Vagina (tissue), 2 donors: ENCODE measurements at places on chromosomes 13 and 19. TPM values are rescaled to one million over a fixed set of nuclear protein-coding genes. Genes with fewer than 3 reads are reported as not detected.

- DNase-seq: no peak
Measured at GRCh38 chr13:45073809-45074208, 46.5 kb upstream of the GTF2F2 start.

DNA sequence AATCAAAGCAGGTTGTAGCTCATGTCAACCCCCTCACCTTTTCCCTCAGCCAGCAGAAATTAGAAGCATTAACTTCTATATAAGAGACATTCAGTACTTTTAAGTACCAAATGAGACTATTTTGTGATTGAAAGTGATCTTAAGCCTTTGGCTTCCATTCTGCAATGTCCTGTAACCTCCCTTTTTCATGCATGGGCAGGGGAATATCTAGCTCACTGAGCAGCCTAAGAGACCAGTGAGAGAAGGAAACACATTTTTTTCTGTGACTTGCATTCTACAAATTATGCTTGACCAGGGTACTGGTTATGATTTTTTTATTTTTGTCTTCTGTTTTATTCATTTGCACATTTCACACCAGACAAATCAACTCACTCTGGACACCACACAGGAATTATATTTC lies 369.6 kb downstream of the KCTD12 start:
- no peak for DNase-seq

- DNase-seq: no peak
Measured at GRCh38 chr13:29877456-29878078, 27.1 kb upstream of the UBL3 start.

DNA sequence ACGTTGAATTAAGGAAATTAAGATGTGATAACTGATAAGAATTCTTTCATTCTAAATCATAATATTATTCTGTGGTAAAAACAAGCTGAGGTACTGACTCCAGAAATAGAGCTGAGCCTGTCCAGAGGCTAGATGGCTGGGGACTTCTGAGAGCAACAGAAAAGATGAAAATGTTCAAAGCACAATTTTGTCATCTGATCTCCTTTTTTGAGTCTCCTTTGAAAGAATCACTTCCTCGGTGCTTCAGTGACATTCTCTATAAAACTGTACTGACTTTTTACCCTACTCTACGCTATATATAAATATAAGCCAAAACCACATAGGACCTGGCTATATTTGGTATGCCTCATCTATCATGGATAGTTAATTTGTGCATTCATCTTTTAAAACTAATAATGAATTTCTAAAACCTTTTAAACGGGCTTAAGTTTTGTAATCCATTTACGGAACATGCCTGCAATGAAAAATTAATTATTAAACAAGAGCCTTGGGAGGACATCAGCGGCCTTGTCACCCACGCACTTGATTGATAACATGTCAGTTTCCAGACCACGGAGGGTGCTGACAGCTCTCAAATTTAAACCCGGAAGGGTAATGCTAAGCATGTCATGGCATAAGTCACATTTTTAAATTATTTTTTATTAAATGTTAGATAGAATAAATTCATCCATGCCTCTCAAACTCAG lies 235.5 kb downstream of the PCDH9 start:
- no peak for DNase-seq

GRCh38 chr13:21723807-21724505 lies 53.1 kb downstream of the FGF9 start:
- DNase-seq: no peak

Gene COX7A1
- total RNA-seq: 33.1 TPM

DNA sequence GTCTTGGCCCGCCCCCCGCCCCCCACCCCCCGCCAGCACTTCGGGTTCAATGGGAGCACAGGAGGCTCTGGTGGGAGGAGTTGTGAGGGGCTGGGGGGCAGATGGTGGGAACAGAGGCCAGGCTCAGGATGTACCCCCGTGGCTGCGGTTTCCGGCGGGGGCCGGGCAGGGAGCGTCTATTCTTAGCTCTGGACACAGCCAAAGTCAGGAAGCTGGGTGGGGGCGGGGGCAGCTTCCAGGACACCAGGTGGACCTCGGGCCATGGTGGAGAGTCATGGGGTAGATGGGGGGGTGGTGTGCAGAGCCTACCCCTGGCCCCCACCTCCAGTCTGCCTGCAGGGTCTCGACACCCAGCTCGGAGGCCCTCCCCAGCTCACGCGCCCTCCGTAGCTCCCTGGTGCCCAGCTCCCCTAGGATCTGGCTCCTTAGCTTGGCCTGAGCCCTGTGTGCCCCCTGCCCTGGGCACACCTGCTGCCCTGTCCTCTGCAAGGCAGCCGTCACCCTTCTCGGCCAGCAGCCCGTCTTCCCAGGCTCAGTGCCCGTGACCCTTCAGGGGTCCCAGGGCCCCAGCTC lies 2.2 kb upstream of the TBXA2R start:
- DNase-seq: no peak

- DNase-seq: peak; percentile 27
Measured at GRCh38 chr19:51511353-51511752, 9.8 kb upstream of the SIGLEC12 start.

Gene KIR3DL1
- not detected for total RNA-seq

- DNase-seq: no peak
Measured at GRCh38 chr13:45086484-45086883, 33.8 kb upstream of the GTF2F2 start.

Gene RNF225
- total RNA-seq: 0.98 TPM

DNA sequence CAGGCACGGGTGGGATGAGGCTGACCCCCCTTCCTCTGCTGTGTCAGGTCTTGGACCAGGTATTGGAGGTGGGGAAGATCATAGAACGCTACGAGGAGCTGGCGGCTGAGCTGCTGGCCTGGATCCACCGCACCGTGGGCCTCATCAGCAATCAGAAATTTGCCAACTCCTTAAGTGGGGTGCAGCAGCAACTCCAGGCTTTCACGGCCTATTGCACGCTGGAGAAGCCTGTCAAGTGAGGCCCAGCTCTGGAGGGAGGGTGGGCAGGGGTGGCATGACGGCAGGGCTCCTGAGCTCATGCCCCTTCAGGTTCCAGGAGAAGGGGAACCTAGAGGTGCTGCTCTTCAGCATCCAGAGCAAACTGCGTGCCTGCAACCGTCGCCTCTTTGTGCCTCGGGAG lies 35.3 kb downstream of the SPTBN4 start:
- no peak for DNase-seq

GRCh38 chr19:44111910-44112463 lies 1.2 kb upstream of the ZNF225 start:
- DNase-seq: no peak

Gene RPS16
- total RNA-seq: 3,724 TPM

GRCh38 chr19:14006766-14007562 lies 844 bp upstream of the RFX1 start:
- DNase-seq: no peak

Gene RFPL4A
- total RNA-seq: not detected

DNA sequence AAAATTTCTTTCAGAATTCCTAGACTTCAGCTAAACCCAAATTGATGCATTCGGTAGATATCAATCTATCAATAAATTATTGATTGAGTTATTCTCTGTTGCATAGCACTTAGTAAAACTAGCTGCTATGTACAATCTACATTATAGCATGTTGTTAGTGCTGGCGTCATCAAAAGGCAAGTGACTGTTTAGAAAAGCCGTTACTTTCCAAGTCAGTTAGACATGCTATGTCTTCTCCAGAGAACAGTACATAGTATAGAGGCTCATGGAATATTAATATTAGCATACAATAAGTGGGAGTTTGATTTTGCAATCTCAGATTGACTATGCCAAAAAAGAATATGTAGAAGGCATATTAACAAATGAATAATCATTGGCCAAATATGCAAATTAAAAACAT lies 165.6 kb downstream of the DCT start:
- no peak for DNase-seq

Gene MBD3L2
- total RNA-seq: not detected

- no peak for DNase-seq
Measured at GRCh38 chr13:67299072-67299635, 69.0 kb upstream of the PCDH9 start.

- DNase-seq: no peak
Measured at GRCh38 chr19:41421314-41421713, 5.9 kb downstream of the B3GNT8 start.

- DNase-seq: no peak
Measured at GRCh38 chr19:31470229-31470939, 121.1 kb upstream of the TSHZ3 start.

- no peak for DNase-seq
Measured at GRCh38 chr13:19634256-19634740, 839 bp downstream of the MPHOSPH8 start.
